Lung (tissue), 17 donors: ENCODE measurements at places on chromosomes 1 and 21. TPM values are rescaled to one million over a fixed set of nuclear protein-coding genes. Genes with fewer than 3 reads are reported as not detected.

The ZBTB37 gene
- polyA plus RNA-seq, result 2.1 TPM

The LCE3E gene
- not detected for polyA plus RNA-seq

The TIPRL gene
- 17.1 TPM for polyA plus RNA-seq

The DCDC2B gene
- polyA plus RNA-seq, result 4.3 TPM

The MARK1 gene
- polyA plus RNA-seq, result 1.3 TPM
